ENCODE measurements at places on chromosomes 1 and 21.

- no peak for DNase-seq
Observed at GRCh38 chr21:33198346-33199099, 31.2 kb upstream of the IFNAR2 start.

- no peak for DNase-seq
Observed at GRCh38 chr1:117574161-117574835, 31.6 kb upstream of the TENT5C start.

GRCh38 chr1:173411835-173412742 lies 65.0 kb upstream of the PRDX6 start:
- DNase-seq: no peak

DNA sequence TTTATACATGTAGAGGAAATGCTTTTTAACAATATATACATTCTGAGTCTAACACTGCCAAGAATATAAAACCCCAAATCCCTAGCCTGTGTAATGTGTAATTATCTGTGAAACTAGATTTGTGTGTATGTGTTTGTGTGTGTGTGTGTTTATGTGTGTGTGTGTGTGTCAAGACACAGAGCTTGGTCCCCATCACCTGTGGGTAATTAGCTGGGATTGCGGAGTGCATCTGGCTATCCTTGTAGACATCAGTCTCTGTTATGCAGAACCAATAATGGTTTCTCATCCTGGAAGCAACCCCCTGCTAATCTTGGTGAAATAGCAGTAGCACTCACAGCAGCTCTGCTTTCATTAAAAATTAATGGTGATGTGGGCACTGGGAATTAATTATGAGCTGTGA lies 26.3 kb upstream of the ST6GALNAC3 start:
- DNase-seq: no peak

- peak; percentile 41 for DNase-seq
Observed at GRCh38 chr1:202835548-202836072, 24.9 kb downstream of the PCAT6 start.

- no peak for DNase-seq
Observed at GRCh38 chr1:203169770-203170520, 5.7 kb downstream of the MYBPH start.

DNA sequence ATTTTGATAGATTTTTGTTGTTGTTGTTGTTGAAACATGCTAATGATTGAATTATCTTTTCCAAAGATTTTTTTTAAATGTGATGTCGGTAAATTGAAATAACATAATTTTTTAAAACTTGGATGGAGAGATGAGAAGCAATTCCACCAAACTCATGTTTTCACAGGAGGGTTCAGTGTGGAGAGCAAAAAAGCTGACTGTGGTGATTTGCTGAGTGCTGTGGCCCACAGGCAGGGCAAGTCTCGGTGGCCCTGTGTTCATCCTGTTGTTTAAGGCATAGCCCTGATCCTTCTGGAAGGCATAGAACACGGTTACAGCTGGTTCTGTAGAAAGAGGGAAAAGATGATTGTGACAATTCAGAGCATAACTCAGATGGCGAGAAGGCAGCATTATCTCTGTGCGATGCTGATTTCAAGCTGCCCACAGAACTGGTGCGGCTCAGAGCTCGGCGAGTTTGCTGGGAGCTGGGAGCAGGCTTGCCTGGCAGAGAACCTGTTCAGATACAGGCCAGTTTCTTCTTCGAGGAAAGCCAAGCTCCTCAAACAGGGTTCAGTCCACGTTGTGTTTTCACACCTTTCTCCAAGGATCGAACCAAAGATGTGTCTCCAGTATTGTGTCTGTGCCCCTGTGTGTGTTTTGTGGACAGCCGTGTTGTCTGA lies 127.1 kb downstream of the HUNK start:
- DNase-seq: no peak

DNA sequence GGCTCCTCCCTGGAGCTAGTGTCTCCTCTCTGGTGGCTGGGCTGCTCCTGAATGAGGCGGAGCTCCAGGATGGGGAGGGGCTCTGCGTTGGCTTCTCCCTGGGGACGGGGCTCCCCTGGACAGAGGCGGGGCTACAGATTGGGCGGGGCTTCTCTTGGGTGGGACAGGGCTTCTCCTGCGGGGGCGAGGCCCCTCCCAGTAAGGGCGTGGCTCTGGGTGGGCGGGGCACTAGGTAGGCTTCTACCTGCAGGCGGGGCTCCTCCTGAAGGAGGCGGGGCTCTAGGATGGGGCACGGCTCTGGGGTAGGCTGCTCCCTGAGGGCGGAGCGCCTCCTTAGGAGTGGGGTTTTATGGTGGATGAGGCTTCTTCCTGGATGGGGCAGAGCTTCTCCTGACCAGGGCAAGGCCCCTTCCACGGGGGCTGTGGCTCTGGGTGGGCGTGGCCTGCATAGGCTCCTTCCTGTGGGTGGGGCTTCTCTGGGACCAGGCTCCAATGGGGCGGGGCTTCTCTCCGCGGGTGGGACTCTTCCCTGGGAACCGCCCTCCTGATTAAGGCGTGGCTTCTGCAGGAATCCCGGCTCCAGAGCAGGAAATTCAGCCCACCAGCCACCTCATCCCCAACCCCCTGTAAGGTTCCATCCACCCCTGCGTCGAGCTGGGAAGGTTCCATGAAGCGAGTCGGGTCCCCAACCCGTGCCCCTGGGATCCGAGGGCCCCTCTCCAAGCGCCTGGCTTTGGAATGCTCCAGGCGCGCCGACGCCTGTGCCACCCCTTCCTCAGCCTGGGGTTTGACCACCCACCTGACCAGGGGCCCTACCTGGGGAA lies 22.7 kb upstream of the ARF1 start:
- DNase-seq: peak; percentile 66

GRCh38 chr1:65357291-65357960 lies 48.1 kb downstream of the DNAJC6 start:
- no peak for DNase-seq

- DNase-seq: no peak
Observed at GRCh38 chr1:109821831-109822745, 58.4 kb upstream of the EPS8L3 start.

- DNase-seq: no peak
Observed at GRCh38 chr1:85074365-85074964, 26.2 kb upstream of the MCOLN3 start.

DNA sequence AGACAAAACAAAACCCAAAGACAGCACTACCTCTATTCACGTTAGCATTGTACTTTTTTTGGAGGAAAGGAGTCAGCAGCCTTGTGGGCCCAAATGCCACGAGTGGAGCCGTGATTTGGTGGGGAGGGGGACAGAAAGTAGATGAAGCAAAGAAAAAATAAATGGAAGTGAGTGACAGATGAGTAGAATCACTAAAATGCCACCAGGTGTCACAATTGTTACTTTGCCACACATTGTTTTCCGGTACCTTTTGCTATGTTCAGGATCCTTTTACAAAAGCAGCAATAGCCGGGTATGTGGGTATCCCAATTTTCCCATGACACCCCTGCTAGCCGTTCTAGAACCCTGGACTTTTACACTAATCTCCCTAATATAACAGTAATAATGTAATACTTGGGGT lies 85.0 kb upstream of the AK4 start:
- no peak for DNase-seq

DNA sequence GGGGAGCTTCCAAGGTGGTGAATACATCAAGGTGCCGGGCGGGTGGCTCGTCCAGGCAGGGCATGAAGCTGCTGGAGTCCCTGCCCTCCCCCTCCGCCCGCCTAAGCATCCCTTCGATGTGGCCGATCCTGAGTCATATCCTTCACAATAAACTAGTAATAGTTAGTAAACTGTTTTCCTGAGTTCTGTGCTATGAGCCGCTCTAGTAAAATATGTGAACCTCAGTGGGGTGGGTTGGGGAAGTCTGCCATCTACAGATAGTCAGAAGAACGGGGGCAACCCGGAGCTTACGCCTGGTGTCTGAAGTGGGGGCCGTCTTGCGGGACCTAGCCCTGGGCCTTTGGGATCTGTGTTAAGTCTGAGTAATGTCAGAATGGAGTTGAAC lies 21.6 kb downstream of the C2CD2 start:
- DNase-seq: no peak

DNA sequence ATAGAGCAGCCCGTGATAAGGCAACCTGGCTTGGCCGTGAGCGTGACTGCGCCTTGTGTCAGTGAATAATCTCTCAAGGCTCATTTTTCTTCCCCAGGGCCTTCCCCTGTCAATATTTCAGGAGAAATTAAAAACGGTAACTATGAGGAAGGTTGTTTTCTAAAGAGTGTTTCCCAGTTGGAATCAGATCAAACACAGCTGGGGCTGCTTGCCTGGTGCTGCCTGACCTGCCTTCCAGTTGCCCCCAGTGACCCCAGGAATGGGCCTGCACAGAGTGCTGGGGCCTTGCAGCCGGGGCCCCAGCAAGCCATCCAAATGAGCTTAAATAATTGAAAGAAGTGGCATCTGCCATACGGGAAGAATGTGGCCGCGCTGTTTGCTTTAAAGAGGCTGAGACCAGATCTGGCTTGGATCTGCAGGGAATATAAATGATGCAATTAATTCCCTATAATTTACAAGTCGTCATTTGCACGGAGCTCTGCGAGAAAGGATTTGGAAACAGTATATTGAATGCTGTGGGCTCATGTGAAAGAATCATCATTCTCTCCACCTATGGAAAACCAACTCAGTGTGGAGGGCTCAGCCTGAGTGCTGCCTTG lies 203.9 kb downstream of the C1orf94 start:
- DNase-seq: no peak

DNA sequence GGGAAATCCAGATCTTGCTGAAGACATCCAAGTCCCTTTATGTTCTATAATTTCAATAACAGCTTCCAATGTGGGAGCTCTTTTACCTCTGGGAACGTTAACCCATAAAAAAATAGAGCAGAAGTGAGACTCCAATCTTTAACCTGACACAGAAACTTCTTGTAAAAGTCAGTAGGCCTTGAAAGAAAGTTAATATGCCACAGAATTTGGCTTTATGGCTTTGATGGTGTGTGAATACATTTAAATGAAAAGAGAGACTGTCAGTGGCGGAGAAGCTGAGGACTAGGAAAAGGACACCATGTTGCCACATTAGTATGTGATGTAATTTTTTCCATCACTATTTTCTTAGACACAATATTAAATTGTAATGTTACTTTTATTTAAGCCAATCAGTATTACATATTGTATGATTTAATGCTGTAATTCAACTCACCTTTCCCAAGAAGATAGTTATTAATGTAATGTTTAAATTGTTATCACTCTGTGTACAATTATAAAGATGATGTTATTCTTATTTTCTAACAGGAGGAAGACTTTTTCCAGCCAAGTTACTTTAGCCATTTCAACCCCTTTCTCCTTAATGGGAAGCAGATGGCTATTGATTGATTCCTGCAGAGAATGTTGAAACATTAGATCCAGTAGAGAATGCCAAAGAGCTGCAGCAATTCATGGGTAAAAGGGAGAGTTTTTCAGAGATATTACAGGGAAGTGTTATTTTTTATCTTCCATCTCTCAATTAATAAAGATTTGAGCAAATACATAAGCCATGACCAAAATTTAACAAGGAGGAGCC lies 17.5 kb upstream of the CLDN8 start:
- DNase-seq: no peak

GRCh38 chr1:227092069-227092468 lies 152.0 kb downstream of the COQ8A start:
- DNase-seq: no peak

GRCh38 chr1:99139876-99140275 lies 124.4 kb upstream of the PLPPR4 start:
- no peak for DNase-seq

- DNase-seq: no peak
Observed at GRCh38 chr1:157142201-157142600, 4.0 kb upstream of the ETV3 start.

DNA sequence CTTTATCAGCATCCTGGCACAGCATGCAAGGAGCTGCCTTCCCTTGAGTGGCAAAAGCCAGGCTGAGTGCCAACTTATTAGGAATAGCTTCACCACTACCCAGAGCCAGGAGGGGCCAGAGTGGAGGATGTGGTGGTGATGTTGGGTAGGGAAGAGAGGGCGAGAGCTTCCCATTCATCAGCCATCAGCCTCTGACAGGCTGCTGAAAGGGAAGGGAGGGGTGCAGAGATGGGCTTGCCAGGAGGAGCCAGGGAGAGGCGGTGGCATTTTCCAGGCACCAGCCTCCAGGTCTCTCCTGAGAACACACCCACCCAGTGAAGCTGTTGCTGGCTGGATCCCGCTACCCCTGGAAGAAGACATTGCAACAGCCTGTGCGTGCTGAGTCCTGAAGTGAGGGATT lies 168.5 kb downstream of the ACTL8 start:
- DNase-seq: no peak

- no peak for DNase-seq
Observed at GRCh38 chr1:229372251-229372650, 29.4 kb upstream of the CCSAP start.

- peak; percentile 35 for DNase-seq
Observed at GRCh38 chr21:35525443-35525842, 476.3 kb upstream of the RUNX1 start.

- DNase-seq: no peak
Observed at GRCh38 chr1:7128293-7128692, 343.0 kb downstream of the CAMTA1 start.

DNA sequence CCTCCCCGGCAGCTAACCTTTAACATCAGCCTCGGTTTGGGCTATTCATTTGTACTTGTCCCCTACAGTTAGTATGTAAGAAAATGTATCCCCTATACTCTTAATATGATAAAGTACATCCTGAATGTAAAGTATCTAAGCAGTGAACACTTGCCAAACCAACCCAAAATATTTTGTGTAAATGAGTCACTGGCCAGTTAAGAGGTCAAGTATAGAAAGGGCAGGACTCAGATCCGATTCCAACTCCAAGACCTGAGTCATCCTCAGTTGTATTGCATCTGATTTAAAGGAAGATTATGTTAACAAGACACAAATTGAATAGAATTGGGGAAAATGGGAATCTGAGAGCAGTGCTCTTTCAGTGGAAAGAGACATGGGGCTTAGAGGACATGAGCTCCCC lies 84.4 kb downstream of the CD58 start:
- no peak for DNase-seq

DNA sequence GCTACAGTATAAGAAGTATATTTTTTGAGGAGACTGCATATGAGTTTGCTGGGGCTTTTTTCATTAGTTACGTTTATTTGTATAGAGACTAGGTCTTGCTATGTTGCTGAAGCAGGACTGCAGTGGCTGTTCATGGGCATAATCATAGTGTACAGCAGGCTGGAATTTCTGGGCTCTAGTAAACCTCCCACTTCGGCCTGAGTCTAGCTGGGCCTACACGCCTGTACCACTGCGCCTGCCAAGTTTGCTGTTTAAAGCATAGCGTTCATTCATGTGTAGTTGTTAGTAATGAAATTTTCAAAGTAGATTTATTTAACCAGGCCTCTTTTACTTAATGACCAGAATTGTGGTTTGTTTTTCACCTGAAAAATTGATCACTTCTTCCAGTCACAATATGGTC lies 33.8 kb downstream of the HS2ST1 start:
- no peak for DNase-seq

DNA sequence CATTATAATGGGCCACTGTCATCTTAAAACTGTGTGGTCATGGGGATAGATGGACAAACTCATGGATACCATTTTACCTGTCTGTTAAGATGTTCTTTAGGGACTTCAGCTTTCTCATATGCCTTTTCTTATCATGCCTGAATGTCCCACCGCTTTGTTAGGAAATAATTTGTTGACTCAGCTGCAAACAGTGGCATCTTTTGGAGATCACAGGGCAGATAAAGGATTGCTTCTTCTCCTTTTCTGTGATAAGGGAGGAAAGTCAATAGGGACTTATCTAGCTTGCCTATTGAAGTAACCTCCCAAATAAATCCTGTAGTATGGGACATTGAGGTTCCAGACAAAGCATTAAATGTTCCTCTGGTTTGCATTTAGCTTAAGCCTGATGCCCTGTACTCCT lies 79.8 kb upstream of the KIAA0040 start:
- no peak for DNase-seq
